ENCODE measurements at places on chromosomes 5 and 9. TPM values are rescaled to one million over a fixed set of nuclear protein-coding genes. Genes with fewer than 3 reads are reported as not detected.

DNA sequence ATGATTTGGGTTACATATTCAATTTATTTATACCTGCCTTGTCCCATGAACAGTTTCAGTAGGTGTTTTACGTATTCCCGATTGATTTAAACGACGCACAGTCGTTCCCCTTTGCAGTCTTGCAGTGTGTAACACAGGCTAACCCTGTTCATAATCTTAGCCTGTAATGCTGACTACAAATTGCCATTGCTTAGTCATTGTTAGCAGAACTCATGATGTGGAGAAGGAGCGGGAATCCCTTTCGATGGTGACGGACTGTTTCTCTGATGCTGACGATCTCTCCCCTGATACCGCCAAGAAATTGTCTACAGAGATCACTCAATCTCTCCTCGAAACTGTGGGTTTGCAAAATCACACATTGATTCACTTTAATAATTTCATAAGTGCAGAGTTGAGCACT is 93.2 kb downstream of the MRPL36 start:
- H3K27me3 ChIP-seq, result peaks cover 35% of the 10 kb centered on the region
- H3K4me3 ChIP-seq, result no peak overlapping the region
- H3K27ac ChIP-seq, result no peak overlapping the region
- H3K36me3 ChIP-seq, result no peaks in the 10 kb centered on the region

- H3K27me3 ChIP-seq, result no peaks in the 10 kb centered on the region
- peaks cover 2% of the 10 kb centered on the region for H3K36me3 ChIP-seq
- no peak for DNase-seq
- H3K4me3 ChIP-seq, result no peak overlapping the region
These were observed 11.6 kb upstream of the ABL1 start for GRCh38 chr9:130823435-130823834.

DBH gene
- total RNA-seq, result not detected

DNA sequence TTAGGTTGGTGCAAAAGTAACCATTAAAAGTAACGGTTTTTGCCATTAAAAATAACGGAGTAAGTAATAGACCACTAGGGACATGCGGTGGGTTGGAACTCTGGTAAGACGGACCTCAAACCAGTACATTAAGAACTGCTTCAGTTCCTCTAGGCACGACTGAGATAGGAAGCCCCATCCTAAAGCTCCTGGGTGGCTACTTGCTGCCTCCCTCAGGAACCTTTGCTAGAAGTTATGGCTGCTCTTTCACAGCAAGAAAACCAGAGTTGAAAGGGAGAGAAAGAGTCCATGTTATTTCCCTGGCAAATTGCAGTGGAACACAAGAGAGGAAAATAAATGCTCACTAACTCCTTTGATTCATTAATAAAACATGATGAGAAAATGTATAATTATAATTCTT is 47.6 kb downstream of the MCTP1 start:
- H3K27me3 ChIP-seq, result peaks cover 12% of the 10 kb centered on the region
- H3K4me3 ChIP-seq, result no peak overlapping the region
- DNase-seq, result no peak
- no peak overlapping the region for H3K27ac ChIP-seq
